ENCODE measurements at places on chromosomes 1 and 21.

- DNase-seq, result no peak
Measured at GRCh38 chr21:45629046-45629981, 14.2 kb upstream of the PCBP3 start.

- no peak for DNase-seq
Measured at GRCh38 chr1:185207980-185208602, 51.1 kb downstream of the SWT1 start.

GRCh38 chr1:242081446-242081845 is 82.5 kb upstream of the MAP1LC3C start:
- no peak for DNase-seq

GRCh38 chr1:243343970-243344937 is 88.4 kb downstream of the SDCCAG8 start:
- no peak for DNase-seq

DNA sequence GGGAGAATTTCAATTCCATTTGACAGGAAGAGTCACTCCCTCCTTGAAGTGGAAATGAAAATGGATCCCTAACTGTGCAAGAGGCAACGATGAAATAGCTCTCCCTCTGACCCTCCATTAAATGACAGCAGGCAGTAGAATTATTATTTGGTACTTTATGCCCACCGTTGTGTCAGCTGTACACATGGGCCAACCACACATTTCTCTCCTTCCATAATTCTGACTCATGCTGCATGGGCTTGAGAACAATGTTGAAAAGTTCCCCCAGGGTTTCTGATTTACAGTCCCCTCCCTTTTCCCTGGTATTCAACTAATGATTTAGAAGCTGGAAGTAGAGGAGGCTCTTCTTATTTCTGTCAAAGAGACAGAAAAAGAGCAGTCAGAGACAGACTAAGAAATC is 103.5 kb downstream of the RGS7 start:
- DNase-seq, result no peak

- no peak for DNase-seq
Measured at GRCh38 chr1:55346586-55346985, 131.4 kb upstream of the USP24 start.

GRCh38 chr1:158527190-158527815 is 26.9 kb downstream of the OR6Y1 start:
- DNase-seq, result no peak

DNA sequence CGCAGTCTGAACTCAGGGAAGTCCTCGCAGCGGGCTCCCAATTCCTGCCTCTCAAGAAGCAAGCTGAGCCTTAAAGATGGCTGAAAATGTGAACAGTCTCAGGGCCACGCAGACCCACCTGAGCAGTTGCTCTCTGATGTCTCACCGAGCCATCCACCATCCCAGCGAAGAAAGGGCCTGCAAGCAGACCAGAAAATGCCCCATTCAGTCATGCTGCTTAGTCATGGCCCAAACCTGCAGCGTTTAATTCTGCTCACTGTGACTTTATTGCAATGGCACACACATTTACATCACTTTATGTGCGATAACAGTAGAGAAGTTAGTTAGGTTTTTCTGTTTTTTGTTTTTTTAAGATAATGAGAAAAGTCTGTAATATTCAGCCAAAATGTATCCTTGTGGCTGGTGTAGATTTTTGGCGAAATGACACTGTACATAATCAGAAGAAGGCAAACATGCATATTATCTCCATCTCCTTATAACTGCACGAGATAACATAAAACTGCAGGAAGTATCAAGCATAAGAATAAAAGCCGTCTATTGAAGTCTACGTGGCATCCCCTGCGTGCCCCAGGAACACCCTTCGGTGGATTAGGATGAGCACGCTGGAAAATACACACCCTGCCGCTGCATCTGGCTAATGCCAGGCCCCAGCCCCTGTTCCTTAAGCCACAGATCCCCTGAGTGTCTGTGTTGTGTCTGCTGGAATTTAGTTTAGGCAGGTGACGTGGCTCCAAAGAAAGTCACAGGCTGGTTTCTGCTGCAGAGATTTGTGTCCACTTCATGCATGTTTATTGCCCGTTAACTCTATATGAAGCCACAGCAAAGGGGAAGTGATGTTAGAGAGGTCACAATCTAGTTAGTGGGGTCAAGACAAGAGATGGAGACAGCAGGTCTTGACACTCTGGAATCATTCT is 119.8 kb upstream of the IRF2BP2 start:
- DNase-seq, result no peak

DNA sequence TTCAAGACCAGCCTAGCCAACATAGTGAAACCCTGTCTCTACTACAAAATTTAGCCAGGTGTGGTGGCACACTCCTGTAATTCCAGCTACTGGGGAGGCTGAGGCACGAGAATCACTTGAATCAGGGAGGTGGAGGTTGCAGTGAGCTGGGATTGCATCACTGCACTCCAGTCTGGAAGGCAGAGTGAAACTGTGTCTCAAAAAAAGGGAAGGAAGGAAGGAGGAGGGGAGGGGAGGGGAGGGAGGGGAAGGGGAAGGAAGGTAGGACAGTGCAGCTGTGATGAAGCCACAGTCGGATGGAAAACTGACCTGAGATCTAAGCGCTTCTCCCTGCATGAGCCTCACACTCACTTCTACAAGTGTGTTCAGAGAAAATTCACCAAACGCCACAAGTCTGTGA is 22.0 kb upstream of the FHAD1 start:
- DNase-seq, result no peak

DNA sequence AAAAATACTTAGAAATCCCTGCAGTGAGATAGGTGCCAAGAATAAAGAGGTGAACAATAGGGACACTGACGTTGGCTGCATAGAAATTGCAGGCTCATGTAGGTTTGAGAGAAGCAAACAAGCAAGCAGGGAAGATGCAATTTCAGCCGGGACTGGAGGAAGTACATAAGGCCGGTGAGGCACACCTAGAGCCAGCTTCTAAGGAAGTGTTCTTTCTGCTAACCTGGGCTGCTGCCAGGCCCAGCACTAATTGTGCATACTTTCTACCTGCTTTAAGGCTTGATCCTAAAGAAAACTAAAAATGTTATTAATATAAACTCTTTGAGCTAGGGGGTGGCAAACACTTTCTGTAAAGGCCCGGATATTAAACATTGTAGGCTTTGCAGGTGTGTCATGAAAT is 71.0 kb downstream of the LMO4 start:
- DNase-seq, result no peak

- DNase-seq, result no peak
Measured at GRCh38 chr1:72355899-72356298, 73.6 kb upstream of the NEGR1 start.

GRCh38 chr21:38920631-38921398 is 115.1 kb downstream of the ETS2 start:
- no peak for DNase-seq

GRCh38 chr1:207314816-207315215 is 6.7 kb upstream of the CD55 start:
- DNase-seq, result no peak

- DNase-seq, result no peak
Measured at GRCh38 chr1:28341591-28341990, 12.8 kb downstream of the MED18 start.

GRCh38 chr21:32572574-32573420 is 12.5 kb downstream of the TCP10L start:
- DNase-seq, result no peak

- no peak for DNase-seq
Measured at GRCh38 chr21:31142600-31142999, 104.3 kb upstream of the KRTAP19-8 start.

- DNase-seq, result no peak
Measured at GRCh38 chr1:181742426-181742825, 259.1 kb downstream of the CACNA1E start.

DNA sequence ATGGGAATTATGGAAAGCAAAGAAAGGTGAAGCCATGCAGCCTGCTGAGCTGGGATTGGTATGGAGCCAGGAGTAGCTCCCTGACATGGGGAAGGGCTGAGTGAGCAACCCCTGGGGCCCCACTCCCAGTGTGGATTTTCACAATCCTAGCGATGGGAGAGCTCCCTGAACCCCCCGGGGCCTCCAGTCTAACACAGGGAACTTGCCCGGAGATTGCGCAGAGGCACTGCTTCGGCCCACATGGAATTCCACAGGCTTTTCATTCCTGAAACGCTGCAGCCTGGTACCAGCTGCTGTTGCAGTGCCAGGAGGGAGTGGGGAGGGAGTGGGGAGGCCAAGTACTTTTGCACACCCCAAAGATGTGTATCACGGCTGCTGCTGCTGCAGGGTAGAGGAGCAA is 110.4 kb upstream of the C21orf91 start:
- DNase-seq, result no peak

DNA sequence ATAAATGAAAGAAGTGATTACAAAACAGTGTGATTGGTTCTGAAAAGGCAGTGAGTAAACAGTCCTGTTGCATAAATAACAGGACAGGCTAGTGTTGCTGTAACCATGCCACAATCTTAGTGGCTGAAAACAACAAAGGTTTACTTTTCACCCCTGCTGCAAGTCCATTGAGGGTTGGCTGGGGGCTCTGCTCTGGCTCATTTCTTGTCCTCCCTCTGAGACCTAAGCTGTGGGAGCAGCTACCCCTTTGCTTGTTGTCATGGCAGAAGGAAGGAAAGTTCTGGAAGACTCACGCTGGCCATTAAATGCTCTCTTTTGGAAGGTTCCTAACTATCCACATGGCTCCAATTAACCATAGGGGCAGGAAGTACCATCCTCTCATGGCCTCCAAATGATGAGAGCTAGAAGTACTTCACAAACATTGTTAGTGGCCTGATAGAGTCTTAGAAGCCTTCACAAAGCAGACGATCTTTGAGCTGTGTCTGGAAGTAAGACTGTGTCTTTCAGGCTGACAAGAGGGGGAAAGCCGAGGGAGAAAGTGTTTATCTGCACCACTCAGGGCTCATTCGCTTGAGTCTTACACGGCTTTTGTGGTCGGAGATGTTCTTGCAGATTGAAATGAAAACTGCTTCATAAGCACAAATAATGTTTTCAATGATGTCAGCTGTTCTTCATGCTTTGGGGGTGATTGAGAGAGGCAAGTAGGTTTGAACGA is 11.9 kb downstream of the RCSD1 start:
- no peak for DNase-seq

- no peak for DNase-seq
Measured at GRCh38 chr1:229851511-229851910, 215.5 kb upstream of the GALNT2 start.

DNA sequence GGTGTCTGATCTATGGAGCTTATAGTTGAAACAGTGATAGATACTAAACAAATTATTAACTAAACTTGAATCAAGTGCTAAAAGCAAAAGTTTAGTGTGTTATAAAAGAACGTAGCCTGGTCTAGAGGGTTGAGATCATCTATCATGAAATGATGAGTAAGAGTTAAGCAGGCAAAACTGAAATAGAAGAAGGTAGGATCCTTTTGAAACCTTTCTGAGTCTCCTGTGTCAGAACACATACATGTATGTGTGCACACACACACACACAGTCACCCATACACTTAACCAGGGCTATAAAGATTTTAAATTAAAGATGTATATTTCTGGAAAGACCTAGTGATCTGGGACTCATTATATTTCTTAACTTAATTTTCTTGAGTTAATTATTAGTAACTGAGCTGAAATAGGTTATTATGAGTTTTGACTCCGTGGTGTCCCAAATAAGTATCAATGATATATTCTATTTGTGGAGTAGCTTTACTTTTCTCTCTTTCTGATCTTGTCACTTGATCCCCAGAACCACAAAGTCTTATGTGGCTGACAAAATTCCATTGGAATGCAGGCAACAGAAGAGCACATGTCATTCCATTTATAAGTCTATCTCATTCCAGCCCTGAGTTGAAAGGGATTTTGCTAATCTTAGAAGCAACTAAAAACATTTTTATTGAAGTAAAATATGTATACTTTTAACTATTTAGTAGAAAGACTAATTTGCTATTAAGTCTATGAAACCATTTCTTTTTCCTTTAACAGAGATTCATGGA is 70.7 kb downstream of the PRRX1 start:
- DNase-seq, result no peak

- no peak for DNase-seq
Measured at GRCh38 chr1:110308247-110308646, 30.9 kb upstream of the RBM15 start.

GRCh38 chr1:160045653-160046052 is 13.9 kb upstream of the PIGM start:
- DNase-seq, result no peak

- DNase-seq, result no peak
Measured at GRCh38 chr1:208934933-208935332, 648.6 kb upstream of the CAMK1G start.

GRCh38 chr1:2194319-2194897 is at the start of gene FAAP20:
TSS of gene FAAP20 (minus strand) at chr1:2194772. CDS start at chr1:2194749, 23 bp downstream.
- no peak for DNase-seq

GRCh38 chr21:17118638-17119384 is 394.0 kb upstream of the CXADR start:
- DNase-seq, result peak; percentile 67

DNA sequence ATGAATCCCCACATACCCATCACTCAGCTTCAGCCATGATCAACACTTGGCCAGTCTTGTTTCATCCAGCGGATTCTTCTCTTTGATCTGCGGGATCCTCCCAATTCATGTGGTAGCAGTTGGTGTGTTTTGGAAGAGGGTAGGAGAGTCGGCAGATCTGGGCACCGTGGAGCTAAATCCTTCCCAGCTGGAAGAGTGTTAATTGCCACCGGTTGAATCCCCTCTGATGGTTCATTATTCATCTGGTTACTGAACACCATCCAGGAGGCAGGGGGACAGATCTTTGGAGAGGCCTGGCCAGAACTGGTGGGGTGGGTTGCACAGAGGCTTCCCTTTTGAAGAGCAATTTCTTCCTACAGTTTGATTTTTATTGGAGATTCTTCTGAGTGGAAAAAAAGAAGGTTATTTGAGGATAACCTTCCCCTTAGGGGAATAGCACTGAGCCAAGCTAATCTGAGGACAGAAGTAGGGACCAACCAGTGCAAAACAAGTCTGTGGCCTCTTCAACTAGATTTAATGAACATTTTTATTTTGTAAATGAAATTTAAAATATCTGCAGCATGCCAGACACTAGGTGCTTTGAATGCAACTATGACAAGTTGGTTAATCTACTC is 8.1 kb downstream of the NFASC start:
- no peak for DNase-seq

DNA sequence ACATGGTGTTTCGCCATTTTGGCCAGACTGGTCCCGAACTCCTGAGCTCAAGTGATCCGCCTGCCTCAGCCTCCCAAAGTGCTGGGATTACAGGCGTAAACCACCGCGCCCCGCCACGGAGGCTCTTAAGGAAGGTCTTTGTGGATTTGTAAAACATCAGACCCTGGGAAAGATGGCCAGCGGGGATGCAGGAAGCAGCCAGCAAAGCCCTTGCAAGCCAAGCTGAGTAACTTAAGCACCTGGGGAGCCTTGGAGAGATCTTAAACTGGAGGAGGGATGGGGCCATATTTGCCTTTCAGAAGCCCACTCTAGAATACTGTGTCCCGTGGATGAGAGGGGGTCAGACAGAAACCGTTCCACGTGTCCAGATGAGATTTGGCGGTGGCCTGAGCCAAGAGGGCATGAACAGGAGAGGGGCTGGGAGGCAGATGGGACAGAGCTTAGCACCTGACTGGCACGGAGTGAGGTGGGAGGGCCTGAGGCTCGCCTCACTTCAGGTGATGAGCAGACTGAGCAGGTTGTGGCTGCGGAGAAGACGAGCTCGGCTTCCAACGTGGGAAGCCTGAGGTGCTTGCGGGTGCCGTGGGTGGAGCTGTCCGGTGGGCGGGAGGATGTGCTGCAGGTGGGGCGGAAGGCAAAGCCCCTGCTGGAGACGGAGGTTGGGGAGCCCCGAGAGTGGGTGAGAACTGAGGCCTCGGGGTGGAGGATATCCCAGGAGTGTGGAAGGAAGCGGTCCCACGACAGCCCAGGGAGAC is 11.7 kb downstream of the C1orf216 start:
- no peak for DNase-seq

- peak; percentile 60 for DNase-seq
Measured at GRCh38 chr1:1179983-1180861, 6.5 kb downstream of the TTLL10 start.

- DNase-seq, result peak; percentile 76
Measured at GRCh38 chr1:40861224-40862003, 749 bp downstream of the CITED4 start.
